Activated naive CD8-positive, alpha-beta T cell treated with anti-CD3 and anti-CD28 coated beads, Interleukin-2, amount 50 U/mL, for 16 hours (primary cell): ENCODE measurements at places on chromosomes 4 and X.

GRCh38 chr4:182293691-182294255 is 50.6 kb downstream of the TENM3 start:
- DNase-seq: no peak

GRCh38 chr4:63036159-63036866 is 1372.9 kb downstream of the TECRL start:
- no peak for DNase-seq

DNA sequence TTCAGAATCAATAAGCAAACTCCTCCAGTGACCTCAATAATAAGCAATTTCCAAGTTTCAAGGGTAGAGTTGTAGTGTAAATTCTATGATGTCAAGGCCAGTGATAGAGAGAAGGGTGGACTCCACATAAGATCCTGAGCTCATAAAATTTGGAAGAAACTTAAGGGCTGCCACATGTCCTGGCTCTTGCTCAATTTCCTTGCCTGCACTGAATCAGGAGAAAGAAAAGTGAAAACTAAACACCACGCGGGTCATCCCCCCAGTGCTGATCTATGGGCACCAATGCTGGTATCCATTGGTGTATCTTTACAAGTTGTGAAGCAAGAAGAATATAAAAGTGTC is 392.0 kb upstream of the INTU start:
- no peak for DNase-seq

- DNase-seq: no peak
Observed at GRCh38 chrX:138034136-138034535, 468.2 kb downstream of the ZIC3 start.

DNA sequence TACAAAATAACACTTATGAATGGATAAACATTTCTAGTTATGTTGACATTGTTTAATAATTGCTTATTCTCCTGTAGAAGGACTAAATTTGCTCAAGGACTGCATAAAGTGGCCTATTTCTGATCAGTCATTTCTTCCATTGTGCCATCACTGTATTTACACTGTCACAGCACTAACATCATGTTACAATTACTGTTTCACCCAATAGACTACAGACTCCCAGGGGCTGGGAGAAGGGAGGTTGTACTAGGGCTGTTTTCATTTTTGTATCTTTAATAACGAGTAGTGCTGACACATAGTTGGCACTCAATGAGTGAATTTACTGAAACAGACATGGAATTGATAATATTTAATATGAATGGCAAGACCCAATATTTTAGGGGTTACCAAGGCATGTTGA is 139.5 kb downstream of the SLC10A7 start:
- no peak for DNase-seq

GRCh38 chr4:125344198-125344597 is 29.4 kb downstream of the FAT4 start:
- no peak for DNase-seq

DNA sequence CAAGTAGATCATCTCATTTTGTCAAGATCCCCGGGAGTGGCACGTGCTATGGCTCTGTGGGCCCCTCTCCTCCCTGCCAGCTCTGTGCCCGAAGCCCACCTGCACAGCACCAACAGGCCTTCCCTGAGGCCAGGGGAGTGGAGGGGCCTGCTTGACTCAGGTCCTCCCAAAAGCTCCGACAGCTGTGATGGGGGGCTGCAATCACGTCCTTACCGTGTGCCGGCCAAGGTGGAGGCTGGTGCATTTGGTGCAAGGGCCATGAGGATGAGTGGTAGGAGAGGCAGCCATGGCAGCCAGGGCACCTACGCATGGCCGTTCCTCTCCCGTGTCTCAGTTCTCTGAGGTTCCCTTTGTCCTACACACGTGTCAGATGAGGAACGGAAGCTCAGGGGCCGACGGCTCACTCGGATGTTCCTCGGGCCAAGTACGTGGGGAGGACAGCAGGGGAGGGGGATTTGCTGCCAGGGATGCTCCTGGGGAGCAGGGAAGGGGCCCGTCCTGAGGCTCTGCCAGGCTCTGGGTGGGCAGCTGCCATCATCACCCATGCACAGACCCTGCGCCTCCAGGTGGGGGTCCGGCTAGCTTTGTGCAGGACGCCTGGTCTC is 95.8 kb downstream of the HMX1 start:
- DNase-seq: no peak

DNA sequence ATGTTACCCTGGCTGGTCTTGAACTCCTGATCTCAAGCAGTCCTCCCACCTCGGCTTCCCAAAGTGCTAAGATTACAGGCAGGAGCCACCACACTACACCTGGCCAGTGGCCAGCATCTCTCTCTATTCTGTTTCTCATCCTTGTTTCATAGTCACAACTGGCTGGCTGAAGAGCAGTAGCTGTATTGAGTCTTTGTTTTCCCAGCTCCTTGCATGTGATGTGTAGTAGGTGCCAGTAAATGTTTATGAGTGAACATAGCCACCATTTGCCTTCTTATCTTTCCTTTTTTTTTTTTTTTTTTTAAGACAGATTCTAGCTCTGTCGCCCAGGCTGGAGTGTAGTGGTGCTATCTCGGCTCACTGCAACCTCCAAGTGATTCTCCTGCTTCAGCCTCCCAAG is 23.6 kb downstream of the NUDT9 start:
- DNase-seq: no peak

DNA sequence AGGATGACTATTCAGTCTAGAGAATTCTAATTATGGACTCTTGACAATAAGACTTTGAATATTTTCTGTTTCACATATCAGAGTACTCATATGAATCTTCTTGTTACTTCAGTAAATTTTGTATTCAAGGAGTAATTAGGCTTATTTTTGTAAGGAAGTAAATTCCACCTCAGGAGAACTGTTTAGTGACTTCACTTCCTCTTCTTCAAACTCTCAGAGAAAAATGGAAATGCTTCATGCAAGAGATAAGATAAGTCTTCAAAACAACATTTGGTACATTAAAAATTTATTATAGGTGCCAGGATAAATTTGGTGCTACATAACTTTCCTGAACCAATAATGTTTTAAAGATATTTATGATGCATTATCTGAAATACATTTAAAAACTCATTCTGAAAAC is 1421.9 kb downstream of the PCDH7 start:
- no peak for DNase-seq
